Substantia nigra (tissue), 51 donors: ENCODE measurements at places on chromosomes 1 and 21.
A peak's percentile ranks its signal among the peaks of the same experiment; 100 is the strongest.

GRCh38 chr1:93079685-93080141 lies 630 bp downstream of the MTF2 start:
- DNase-seq = no peak

DNA sequence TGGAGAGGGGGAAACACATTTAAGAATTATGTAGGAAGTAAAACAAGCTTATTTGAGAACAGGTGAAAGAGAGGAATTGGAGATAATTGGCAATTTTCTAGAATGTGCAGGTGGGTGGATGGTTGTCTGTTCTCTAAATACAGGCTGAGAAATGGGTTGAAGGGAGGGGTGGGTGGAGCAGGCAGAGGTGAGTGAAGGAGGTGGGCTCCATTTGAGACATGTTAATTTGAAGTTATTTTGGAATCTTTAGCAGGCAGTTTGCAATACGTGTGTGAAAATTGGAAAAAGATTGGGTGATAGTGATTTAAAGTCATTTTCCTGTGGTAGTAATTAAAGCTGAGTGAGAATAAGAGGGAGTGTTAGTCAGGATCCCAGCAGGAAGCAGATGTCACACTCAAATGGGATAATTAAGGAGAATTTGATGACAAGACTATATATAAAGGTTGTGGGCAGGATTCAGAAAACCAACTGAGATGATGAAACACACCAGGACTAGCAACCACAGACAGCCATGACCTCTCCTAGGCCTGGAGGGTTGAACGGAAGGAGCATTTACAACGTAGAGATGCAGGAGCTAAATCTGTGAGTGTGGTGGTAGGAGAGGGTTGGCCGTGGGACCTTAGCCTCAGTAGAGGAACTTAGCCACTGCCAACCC lies 40.6 kb downstream of the CHRM3 start:
- no peak for DNase-seq

- DNase-seq = no peak
Observed at GRCh38 chr1:47444562-47445465, 7.0 kb downstream of the FOXD2 start.

DNA sequence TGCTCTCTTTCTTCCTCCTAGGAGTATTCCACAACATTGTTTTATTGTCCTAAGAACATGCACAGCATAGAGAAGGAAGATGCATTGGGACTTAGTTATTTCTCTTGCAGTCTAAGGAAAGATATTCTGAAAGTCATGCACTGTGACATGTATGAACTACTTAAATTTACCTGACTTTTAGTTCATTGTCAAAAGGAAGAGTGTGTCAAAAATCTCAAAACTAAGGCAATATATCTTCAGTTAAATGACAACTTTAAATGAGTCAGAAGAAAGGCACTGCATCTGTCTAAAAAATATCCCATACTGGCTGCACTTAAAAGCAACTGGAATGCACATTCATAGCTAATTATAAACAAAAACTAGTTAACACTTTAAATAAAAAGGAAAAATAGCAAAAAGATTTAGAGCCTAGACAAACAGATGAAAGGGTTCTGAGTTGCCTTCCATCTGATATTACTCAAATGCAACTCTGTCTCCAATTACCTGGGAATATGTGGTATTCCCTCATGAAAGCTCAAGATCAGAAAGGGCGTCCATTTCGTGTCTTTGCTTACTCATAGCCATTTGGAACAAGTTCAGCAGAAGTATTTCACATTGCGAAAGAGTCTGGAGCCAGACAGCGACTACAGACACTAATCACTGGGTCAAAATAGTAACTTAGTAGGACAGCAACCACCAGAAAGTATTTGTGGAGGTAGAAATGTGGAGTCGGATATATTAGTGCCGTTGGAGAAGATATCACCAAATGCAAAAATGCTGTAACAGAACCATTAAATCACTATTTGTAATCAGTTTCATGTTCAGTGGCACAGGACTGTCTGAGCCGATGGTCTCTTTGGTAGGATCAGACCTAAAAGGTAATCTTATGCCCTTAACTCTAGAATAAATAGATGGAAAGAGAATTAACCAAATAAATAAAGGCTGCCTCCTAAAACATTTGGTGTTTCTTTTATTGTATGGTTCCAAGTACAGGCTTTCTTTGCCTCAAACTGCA lies 225.7 kb downstream of the GREM2 start:
- no peak for DNase-seq

DNA sequence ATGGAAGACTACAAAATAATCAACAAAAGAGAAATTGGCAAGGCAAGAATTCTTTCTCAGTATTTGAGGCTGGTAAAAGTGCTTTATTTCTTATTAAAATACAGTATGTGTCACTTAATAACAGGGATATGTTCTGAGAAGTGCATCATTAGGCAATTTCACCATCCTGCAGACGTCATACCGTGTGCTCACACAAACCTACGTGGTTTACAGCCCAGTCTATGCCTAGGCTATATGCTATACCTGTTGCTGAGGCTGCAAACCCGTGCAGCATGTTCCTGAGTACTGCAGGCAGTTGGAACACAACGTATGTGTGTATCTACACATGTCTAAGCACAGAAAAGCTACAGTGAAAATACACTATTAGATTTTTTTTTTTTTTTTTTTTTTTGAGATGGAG lies 2.7 kb upstream of the CCDC27 start:
- no peak for DNase-seq

- peak; percentile 31 for DNase-seq
Observed at GRCh38 chr21:38804789-38805327, 871 bp upstream of the ETS2 start.

- DNase-seq = no peak
Observed at GRCh38 chr1:60874718-60875117, 207.6 kb upstream of the NFIA start.

DNA sequence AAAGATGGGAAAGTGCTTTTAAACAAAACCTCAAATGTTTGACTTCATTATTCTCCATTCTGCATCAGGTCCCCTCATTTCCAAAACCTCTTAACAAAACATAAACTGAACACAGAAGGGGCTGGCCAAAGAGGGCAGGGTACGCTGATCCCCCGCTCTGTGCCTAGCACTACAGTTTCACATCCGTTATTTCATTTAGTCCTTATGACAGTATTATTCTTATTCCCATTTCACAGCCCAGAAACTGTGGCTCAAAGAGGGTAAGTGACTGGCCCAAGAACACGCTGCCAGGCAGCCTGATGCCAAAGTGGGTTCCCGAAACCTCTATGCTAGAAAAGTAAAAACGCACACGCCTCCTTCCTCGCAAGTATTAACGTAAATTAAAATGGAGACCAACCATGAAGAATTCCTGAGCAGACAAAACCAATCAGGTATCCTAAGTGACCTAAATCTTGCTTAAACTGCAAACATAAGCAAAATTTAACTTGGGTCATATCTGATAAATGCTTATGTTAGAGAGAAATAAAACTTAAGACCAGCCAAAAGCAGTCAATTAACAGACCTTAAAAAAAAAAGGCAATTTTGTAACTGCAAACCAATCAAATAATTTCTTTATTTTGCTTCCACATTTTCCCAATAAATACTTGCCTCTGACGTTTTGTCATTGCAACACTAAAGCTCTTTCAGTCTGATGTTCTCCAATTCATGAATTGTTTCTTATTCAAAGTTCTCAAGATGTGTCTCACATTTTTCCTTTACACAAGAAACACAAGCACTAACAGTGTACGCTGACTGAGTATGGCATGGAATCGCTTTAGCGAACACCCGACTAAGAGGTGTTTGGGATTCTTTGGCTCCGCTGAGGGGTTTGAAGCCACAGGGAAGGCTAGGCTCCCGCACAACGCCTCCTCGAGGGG lies 653 bp downstream of the CASP9 start:
- DNase-seq = no peak

GRCh38 chr1:192506741-192507155 lies 68.8 kb upstream of the RGS1 start:
- no peak for DNase-seq

DNA sequence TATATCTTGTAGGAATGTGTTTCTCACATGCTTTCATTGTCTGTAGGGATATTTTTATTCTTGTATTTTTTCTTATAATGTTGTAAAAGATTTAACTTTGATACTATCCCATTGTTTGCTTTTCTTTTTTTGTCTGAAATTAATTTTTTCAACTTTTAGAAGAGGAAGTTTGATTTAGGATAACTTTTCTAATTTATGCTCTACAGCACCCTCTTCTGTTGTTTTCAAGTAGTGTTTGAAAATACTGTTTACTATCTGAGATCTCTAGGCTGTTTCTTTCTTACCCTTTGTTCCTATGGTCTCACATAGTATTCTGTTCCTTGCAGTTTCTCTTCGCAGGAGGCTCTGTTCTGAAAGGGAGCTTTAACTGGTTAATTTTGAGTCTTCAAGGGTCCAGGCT lies 21.9 kb downstream of the ABCD3 start:
- DNase-seq = no peak

DNA sequence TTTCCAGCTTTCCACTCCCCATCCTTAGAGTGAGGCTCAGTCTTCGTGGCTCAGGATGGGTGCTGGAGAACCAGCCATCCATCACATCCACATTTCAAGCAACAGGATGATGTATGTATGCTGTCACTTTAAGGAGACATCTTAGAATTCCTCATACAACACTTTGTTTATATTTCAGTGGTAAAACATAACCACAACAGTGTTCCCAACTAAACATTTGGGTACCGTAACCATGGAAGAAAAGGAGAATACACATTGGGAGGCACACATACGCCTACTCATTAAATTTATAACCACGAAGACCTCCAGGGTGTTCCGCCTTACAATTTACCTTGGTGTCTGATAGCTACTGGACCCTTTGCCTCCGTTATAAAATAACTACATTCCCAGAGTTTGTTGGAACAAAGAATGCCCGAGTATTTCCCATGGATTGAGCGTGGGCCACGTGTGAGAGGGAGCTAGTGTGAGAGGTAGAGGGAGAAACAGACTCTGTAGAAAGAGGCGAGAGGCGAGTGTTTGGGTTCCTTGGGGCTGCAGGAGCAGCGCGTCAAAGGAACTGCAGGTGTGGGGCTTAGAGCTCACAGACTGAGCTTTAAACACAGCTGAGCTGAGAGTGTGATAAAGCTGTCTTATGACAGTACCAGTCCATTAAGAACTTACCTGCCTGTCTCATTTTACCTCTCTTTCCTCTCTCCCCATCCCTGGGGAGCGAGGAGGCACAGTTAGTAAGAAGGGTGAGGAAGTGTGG lies 111.5 kb upstream of the USP24 start:
- DNase-seq = no peak

DNA sequence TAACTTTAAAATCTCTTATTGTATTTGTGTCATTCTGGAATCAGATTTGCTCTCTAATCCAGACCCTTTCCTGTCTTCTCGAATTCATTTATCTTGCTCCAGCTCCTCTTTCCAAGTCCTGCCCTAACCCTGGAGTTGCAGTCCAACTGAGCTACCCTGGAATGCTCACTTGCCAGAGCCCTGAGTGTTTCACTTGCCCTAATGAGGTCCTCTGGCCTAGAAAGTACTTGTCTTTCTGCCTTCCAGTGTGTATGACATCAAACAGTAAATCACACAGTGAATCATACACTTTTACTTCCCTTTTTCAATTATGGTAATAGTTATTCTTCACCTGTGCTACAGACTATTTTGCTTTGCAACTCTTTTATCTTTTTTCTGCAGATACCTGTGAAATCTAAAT lies 96.9 kb downstream of the NEK7 start:
- no peak for DNase-seq

DNA sequence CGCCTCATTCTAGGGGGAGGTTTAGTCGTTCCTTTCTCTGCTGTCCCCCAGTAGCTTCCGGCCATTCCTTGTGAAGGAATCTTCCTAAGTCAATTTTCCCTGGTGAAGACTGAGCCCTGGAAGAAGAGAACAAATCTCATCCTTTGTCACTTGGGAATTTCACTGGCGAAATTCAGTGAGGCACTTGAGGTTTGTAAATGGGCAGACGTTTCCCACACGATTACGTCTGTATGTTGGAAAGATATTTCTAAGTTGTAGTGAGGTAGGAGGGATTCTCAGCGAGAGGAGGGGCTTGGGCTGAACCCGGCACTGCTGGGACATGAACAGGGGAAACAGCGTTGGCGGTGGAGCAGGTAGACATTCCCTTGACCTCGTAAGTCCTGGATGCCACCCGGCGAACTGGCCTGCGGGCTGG lies 47.2 kb downstream of the GALNT2 start:
- DNase-seq = no peak

GRCh38 chr21:43332861-43333297 lies 94.1 kb downstream of the SIK1 start:
- DNase-seq = no peak

DNA sequence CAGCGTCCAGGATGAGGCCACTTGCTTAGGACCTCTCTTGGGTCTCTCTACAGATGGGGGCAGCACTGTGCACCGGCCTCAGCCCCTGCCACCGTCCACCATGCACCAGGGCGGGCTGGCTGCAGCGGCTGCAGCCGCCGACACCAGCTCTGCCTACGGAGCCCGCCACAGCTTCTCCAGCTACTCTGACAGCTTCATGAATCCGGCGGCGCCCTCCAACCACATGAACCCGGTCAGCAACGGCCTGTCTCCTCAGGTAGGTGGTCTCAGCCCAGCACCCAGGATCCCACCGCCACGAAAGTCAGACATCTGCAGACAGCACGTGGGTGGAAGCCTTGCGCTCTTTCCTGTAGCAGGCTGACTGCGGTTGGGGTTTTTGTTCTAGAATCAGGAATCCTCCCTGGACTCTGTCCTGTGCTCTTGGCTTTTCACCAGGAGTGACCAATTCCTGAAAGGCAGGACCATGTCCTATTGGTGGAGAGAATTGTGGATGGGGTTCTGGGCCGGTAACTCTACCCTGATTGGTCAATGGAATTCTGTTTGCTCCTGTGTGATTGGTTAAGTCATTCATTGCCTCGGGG lies 72.5 kb downstream of the PAX7 start:
- no peak for DNase-seq

GRCh38 chr1:93178418-93178817 lies 1.8 kb downstream of the TMED5 start:
- DNase-seq = no peak

DNA sequence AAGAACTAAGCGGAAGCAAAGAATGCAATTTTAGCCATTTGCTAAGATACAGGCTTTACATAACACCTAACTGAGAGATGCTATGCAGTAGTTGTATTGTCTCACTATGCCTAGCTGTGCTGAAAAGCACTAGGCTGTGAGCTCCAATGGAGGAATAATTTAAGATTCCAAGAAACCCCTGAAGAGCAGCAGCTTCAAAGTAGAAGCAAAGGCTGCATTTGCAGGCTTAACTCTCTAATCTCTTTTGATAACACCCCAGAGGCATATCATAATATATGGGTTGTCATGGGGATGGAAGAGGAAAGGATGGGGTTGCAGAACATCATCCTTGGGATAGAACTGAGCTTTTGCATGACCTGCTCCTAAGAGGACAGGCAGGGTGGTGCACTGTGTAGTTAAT lies 102.0 kb downstream of the ERG start:
- DNase-seq = no peak

GRCh38 chr1:227451954-227452353 lies 111.4 kb upstream of the ZNF678 start:
- DNase-seq = no peak

GRCh38 chr1:178599745-178600144 lies 86.8 kb downstream of the TEX35 start:
- no peak for DNase-seq
